ENCODE measurements at places on chromosomes 1 and 21.

DNA sequence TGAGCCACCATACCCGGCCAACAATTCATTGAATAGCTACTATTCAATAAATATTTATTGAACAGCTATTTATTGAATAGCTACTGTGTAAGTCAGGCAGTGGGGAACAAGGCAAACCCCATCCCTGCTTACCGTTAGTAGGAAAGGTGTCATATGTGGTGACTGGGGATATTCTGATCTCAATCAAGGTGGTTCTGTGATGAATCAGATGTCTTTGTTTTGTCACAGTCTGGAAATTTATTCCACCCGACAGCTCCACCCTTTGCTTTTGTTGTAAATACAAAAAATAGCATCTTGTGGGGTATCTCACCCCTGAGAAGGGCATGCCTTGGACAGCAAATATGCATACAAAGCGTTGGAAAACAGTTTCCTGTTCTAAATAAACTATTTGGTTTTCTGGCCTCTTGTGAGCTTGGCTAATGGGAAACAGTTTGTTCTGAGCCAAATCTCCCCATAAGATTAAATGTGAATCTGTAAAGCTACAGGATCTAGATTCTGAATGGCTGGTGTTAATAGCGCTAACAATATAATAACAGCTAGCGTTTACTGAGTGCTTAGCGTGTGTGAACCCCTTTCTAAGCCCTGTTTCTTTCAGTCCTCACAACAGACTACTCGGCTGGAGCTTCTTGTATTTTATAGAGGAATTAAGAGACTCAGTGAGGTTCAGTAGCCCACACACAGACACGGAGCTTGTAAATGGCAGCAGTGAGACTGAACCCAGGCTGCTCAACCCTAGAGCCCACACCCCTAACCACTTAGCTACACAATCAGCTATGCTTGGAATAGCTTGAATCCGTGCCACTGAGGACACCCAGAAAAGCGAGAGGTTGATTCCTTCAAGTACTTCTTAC lies 5.5 kb downstream of the PDPN start:
- DNase-seq: no peak

DNA sequence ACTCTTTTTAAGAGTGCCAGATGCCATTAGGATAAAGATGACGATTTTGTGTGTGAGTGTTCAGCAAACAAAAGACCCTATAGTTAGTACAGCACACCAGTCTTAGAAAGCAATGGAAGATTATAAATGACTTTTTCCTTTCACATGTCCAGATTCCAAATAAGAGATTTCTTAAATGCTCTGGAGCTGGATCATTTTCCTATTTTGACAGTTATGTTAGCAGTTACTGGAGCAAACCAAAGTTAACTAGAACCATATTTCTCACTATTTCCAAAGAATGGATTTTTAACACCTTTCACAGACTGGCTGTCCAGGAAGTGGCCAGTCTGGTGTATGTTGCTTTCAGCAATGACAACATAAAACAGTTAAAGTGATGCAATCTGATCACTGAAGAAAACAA lies 905.8 kb upstream of the ADGRL2 start:
- DNase-seq: no peak

DNA sequence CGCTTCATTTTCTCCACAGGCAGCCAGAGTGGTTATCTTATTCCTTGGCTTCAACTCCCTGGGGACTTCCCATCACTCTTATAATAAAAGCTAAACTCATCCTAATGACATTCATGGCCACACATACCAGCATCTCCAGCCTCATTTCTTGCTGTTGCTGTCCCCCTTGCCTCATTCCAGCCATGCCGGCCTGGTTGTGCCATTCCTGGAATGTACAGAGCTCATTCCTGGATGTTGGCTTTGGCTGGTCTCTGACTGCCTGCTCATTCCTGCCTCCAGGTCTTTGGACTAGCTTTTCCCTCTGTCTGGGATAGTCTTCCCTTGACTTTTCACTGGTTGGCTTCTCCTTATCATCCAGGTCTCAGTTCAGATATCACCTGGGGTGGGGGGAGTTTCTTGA lies 2.4 kb upstream of the PEF1 start:
- DNase-seq: no peak

DNA sequence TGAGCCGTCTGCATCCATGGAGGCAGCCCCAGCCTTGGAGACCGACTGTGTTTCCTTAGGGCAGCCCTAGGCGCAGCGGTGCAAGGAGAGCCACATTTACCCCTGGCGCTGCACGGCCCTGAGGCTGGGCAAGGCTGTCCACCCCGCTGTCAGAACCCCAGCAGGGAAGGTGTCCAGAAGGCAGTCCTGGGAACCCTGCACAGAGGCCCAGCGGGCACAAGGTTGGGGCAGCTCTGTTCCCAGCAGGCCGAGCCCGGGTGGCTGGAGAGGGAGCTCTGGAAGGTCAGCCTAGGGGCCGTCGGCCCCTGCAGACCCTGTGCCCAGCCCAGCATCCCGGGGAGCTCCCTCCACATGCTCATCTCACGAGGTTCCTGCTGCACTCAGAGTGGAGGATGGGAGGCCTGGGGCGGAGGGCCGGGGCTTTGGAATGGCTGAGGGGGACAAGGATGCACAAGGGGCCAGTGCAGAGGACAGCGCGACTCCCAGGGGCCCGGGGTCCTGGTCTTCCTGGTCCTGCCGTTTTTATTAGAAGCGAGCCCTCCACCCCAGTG lies 19.9 kb upstream of the SAMD11 start:
- peak; percentile 8 for DNase-seq

DNA sequence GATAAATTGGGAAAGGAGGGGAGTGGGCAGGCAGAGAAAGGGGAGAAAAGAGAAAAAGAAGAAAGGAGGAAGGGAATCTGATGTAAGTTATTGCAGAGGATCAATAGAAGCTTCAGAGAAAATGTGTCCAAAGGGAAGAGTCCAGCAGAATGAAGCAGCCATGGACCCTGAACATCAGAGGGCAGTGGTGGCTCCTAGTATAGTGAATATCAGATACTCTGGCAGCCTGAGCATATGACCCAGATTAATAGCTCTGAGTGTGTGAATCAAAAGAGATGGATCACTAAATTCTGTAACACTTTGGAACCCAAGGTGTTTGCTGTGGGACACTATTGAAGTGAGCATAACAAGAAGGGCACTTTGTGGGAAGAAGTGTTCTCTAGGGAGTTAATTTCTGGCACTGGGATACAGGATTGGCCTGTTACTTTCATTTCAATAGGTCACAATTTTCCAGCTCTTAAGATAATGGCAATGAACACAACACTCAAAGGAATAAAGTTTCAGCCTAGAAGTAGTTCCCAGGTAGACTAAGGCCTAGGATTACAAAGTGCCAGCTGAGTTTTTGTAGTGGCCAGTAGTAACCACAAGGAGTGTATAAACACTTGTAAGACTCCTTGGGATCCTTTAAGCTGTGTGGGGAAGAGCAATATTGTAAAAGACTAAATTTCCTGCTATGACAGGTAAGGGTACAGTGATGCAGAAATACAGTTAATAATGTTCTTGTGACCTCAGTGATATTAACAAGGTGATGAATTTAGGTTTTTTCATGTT lies 164.5 kb upstream of the BEND5 start:
- DNase-seq: no peak

GRCh38 chr1:18922319-18922726 lies 20.0 kb upstream of the ALDH4A1 start:
- no peak for DNase-seq

All from activated T-helper 2 cell treated with anti-CD3 and anti-CD28 coated beads, Interferon-gamma antibody, Interleukin-2, Interleukin-4, amounts not matched to agents 10 μg/mL and 5 μg/mL and 100 μg/mL, durations not matched to agents 14 hours and 24 hours and 36 hours (primary cell).